ENCODE measurements at places on chromosomes 2 and 18.
A peak's percentile ranks its signal among the peaks of the same experiment; 100 is the strongest.

- no peak for DNase-seq
Observed at GRCh38 chr2:8224347-8225190, 457.3 kb upstream of the ID2 start.

GRCh38 chr2:567865-568638 lies 109.2 kb downstream of the TMEM18 start:
- no peak for DNase-seq

DNA sequence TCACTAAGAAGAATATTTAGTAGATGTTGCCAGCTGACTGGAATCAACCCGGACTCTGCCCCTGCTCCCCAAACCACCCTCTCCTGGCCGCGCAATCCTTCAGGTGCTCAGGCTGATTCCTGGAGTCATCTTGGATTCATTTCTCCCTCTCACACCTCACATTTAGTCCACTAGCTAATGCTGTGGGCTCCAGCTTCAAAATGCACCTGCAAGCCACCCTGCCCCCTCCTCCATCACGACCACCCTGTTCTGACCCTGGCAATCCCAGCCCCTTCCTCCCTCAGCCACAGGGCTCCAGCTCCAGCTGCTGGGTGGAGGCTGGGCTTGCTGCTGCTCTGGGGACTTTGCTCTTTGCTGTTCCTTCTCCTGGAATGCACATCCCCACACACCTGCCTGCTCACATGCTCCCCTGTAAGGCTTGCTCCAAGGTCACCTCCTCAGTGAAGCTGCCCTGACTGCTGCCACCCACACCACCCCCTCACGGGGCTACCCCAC lies 61.3 kb upstream of the SH3RF3 start:
- DNase-seq = no peak

GRCh38 chr2:30792521-30792920 lies 14.7 kb downstream of the CAPN13 start:
- peak; percentile 23 for DNase-seq

DNA sequence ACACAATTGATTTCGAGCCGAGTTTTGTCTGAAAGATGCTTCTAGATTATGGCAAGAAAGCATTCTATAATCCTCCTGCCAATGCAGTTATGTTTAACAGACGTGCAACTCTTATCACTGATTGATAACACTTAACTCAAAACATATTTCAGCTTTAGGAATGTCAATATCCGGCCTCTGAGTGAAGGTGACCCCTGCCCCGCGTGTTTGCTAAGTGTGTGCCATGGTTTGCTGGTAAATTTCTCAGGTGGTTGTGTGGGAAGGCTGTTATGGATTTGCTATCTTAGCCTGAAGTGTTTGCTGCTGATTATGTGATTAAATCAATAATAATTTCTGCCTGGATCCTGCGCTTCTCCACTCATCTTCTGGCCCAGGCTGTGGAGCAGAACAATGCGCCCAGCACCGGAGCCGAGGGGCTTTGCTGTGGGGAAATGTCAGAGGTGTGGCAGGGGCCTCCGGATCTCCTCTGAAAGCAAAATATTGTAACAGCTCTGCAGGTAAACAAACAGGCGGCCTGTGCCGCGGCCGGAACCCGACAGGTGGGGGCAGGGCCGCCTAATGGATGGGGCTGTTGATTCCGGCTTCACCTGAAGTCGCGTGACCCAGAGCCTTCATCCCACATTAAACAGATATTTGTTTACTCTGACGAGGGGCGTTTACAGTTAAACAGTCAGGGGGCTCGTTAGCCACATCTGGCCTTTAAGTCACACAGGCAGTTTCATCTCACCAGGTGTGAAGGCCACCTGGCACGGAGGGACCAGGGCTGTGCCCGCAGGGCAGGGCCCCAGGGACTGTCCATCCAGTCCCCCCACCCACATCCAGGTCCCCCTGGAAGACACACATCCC lies 210.7 kb upstream of the SALL3 start:
- no peak for DNase-seq

GRCh38 chr2:100840519-100840918 lies 20.6 kb downstream of the NPAS2 start:
- no peak for DNase-seq

DNA sequence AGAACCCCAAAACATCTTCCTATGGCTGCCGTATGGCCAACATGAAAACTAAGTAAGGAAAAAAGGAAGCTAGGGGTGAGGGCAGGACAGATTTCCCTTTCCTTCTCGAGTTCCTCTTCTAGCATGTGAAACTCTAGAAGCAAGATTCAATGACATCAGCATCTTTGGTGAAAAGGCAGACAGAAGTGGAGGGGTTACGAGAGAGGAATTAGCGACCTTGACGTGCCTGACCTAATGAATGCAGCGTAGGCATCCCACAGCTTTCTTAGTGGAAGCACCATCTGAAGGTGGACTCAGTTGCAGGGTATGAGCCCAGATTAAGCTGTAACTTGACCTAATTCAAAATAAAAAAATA lies 47.9 kb upstream of the PELI1 start:
- peak; percentile 80 for DNase-seq

- peak; percentile 79 for DNase-seq
Observed at GRCh38 chr2:54672590-54673456, 50.6 kb upstream of the EML6 start.

DNA sequence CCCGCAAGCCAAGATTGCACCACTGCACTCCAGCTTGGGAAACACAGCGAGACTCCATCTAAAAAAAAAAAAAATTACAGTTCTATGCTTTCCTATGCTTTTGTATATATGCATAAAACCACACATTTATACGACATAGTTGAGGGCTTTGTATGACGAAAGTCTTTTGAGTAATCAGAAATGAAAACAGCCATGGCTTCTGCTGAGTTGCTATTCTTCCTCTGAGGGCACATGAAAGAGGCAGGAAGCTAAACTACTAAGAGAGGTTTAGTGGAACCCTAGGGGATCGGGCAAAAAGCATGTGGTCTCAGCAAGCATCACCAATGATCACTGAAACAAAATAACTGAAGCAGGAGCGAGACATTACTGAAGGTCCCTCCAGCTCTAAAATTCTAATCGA lies 99.6 kb downstream of the ZAP70 start:
- DNase-seq = no peak

- DNase-seq = no peak
Observed at GRCh38 chr2:219737270-219737691, 109.9 kb downstream of the SLC4A3 start.

DNA sequence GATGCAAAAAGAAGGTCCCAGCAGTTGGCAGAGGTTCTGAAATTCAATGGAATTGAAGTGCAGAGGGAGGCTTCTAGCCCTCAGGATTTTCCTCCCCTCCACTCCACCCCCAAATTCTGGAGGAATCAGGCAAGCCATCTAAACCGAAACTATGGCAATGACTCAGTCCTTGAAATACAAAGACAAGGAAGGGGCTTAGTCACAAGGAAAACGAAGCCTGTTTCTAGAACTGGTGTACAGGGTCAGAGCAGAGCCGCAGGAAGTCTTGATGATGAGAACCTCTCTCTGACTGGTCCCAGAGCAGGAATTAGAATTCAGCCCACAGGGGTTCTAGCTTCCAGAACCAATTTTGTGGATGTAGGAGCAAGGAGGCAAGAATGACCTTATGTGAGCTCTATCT lies 111.7 kb upstream of the SCN1A start:
- no peak for DNase-seq

DNA sequence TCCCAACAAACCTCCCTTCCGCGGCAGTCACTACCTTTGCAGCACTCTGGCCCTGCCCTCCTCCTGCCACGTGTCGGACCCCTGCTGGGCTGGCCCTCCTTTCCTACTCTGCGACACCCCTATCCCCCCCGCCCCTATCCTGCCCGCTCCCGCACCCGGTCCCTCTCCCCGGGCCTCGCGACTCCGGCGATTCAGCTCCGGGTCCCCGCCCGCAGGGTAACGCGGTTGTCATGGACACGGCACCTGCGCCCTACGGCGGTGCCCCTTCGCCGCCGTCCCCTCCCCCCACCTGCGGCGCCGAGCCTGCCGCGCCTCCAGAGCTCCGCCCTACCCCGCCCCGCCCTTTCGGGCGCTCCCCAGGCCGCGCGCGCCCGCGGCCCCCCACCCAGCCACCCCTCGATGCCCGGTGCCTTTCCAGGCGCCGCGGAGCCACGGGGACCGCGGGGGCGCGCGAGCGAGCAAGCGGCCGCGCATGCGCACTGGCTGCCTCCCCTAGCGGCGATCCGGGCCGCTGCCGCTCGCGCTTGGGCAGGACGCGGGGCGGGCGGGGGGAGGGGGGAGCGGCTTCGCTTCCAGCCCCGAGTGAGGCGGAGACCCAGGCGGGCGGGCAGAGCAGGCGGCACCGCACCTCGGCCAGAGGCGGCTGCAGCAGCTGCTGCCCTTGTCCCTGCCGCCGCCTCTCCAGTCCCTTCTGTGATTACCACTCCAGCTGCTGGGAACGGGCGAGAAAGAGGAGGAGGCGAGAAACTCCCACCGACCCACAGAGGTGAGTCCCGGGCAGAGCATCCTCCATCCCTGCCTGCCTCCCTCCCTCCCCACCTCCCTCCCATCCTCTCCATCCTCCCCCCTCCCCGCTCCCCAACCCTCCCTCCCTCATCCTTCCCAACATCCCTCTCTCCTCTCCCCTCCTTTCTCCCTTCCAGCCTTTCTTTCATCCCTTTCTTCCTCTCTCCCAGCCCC lies at the start of gene CTNNA2:
TSS of gene CTNNA2 (plus strand) at position 610 of the 960 bp plus-strand sequence.
- no peak for DNase-seq

DNA sequence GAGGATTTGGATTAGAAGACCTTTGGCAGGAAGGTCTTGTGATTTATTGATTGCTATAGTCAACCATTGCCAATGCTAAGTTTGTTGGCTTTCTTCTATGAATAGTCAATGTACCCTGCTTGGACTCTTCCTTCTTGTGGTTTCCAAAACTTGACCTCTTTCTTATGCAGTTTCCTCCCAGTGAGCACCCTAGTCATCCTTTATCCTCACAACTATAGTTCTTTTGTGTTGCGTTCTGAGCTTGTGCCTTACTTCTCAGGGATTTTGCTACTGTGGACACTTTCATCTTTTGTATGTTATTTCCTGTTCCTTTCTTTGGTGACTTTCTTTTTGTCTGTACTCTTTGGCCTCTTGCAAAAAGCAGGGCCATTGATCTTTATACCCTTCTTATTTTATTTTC lies 168.2 kb downstream of the LRRTM1 start:
- no peak for DNase-seq

DNA sequence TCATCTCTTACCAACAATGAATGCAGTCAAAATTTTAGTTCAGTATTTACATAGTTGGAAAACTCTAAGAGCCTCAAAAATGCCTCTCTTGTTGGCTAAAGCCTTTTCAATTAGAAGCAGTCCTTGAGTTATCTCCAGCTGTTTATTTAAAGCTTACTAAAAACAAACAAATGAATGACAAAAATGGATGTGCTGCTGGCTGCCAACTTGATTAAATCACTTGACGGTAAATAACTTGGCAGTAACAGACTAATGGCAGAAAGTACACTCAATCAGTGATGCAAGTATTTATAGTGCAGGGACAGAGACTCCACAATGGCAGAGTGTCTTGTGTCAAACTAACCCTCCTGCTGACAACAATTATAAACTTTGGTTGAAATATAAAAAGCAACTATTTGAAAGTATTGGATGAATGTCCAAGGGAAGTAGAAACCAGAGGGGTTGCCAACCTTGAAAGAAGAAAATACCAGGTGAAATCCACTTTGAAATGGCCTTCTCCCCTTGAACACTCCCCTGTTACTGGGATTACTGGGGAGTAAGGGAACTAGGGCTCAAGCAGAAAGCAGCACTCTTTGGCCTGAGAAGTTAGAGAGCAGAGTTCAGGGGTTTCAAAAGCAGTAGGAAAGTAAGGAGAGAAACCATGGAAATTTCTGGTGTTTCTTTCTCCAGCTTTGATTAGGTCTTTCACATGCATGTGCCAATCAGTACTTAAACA lies 245.2 kb upstream of the SPHKAP start:
- DNase-seq = no peak

DNA sequence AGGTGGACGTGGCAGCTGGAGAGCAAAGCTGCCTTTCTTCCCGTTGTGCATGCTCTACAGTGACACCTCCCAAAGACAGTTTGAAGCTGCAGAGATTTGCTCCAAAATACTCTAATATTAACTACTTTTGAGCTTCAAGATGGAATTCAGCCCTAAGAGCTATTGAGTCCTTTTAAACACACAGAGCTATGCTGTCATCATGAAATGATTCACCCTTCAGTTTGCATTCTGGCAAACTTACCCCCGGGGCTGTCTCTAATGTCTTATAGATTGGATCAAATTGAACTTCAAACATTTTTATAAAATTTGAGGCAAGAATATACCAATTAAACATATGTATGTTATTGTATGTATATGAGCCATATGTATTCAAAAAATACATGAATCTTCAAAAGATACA lies 110.7 kb upstream of the EFEMP1 start:
- DNase-seq = no peak

GRCh38 chr2:28068088-28068487 lies 177.6 kb downstream of the BABAM2 start:
- DNase-seq = no peak

DNA sequence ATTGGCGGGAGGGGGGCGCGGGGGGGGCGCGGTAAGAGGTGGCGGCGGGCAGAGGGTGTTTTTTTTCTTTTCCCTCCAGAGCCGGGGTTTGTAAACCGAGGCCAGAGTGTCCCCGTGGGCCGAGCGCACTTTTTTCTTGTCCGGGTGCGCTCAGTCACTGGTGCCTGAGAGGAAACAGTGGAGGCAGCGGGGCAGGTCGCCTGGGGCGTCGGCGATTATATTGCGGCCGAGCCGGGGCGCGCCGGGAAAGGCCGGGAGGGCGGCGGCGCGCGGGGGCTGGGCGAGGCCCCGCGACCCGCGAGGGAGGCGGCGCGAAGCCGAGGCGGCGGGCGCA lies 275 bp downstream of the HOXD8 start:
- no peak for DNase-seq

- no peak for DNase-seq
Observed at GRCh38 chr18:43650426-43650825, 373.1 kb upstream of the SYT4 start.

GRCh38 chr2:56132138-56132537 lies 51.7 kb upstream of the CCDC85A start:
- DNase-seq = no peak

DNA sequence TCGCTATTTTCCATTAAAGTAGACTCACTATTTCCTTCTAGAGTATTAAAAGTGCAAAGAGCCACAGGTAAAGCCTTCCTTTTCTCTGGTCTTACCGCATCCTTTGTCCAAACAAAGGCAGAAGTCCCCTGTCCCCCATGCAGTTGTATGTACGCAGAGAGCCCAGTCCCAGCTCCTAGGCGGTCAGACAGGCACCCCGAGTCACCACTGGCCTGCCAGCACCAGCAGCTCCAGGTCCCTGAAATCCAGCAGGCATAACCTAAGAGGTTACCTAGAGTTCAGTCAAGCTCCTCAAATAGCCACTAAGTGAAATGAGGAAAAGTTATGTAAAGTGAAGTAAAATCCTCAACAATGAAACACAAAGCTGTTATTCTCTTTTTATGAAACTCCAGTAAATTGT lies 60.4 kb upstream of the TWIST2 start:
- DNase-seq = no peak
